ENCODE measurements at places on chromosomes 1 and 21.

DNA sequence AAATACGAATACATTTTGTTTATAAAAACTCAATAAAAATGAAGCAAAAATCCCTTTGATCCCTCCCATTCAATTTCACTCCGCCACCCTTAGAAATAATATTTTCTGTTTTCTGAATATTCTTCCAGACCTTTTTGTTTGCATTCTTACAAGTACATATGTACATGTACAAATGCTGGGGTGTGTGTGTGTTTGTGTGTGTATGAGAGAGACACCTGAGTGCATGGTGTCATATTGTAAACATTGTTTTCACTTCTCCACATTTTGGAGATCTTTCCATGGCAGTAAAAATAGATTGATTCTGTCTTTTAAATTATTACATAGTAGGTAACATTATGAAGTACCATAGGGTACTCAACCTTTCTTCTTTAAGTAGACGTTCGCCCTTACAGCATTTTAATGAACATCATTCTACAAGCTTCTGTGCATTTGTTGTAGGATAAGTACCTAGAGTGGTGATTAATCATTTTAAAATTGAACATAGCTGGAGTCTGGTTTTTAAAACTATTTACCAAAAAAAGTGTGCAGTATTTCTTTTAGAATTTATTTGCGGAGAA lies 1.3 kb upstream of the MPC2 start:
- no peak for DNase-seq

- no peak for DNase-seq
These were observed 39.1 kb downstream of the DISC1 start for GRCh38 chr1:231665726-231666125.

- no peak for DNase-seq
These were observed 8.6 kb downstream of the ARHGAP29 start for GRCh38 chr1:94228640-94229375.

DNA sequence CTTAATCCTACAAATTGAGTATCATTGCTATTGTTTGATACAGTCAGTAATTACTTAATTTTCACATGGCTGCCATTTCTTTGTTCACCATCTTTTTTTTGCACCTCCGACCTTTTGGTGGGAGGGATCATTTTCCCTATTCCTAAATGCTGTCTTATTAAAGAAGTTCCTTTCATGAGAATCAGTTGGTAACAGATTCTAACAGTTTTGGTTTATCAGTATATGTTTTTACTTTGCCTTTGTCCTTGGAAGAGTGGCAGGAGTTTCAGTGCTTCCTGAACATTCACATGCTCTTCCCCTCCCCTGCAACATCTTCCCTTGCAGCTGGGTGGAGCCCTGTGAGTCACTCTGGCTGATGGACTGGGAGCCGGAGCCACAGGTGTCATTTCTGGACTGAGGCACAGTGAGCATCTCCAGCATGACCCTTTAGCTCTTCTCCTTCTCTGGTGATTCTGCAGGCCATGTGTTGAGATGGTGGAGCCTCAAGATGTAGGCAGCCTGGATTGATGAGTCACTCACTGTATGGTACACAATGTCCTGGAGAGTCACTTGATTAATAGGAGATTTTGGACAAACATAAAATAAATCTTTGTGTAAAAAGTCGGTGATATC lies 217.7 kb downstream of the URB2 start:
- no peak for DNase-seq

GRCh38 chr1:37556712-37557196 lies at the start of gene DNALI1:
Gene DNALI1 (plus strand): TSS chr1:37556940. CDS start chr1:37556995, 55 bp downstream.
- DNase-seq, result peak; percentile 30
